T-helper 22 cell (primary cell): ENCODE measurements at places on chromosomes 13 and 19.

- no peak for DNase-seq
Observed at GRCh38 chr19:7471696-7472615, 16.9 kb downstream of the PEX11G start.

GRCh38 chr19:2212861-2213711 is 23.0 kb downstream of the PLEKHJ1 start:
- no peak for DNase-seq

- no peak for DNase-seq
Observed at GRCh38 chr19:14540741-14541525, 11.5 kb downstream of the TECR start.

DNA sequence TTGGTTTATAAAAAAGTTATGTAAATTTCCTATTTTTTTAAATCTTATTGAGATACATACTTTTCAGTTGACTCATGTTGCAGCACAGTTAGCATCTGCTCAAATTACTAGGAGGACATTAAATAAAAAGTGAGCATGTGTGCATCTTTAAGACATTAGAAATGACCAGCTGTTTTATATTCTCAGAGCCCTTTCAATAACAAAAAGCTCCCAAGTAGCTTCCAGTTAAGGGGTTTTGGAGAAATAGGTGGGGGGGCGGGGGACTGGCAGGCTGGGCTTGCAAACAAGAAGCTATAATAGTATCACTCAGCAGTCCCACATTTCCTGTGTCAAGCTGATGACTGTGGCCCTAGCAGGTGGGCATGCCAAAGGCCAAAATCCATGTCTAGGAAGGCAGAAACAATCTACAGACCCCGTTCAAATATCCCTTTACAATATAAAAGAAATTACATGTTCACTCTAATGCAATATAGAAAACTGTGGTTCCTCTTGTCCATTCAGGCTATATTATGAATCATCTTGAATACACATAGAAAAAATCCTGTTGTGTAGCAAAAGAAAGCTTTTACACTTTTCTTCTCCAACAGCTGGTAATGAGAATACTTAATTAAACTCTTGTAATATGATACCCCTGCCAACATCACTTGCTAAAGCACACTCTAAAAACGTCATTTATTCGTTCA is 1713.2 kb upstream of the SLC10A2 start:
- no peak for DNase-seq

- DNase-seq, result no peak
Observed at GRCh38 chr13:85693889-85694511, 105.2 kb downstream of the SLITRK6 start.

GRCh38 chr13:37795326-37795725 is 74.2 kb downstream of the TRPC4 start:
- DNase-seq, result no peak

- no peak for DNase-seq
Observed at GRCh38 chr19:34972163-34972705, 8.2 kb upstream of the ZNF792 start.

DNA sequence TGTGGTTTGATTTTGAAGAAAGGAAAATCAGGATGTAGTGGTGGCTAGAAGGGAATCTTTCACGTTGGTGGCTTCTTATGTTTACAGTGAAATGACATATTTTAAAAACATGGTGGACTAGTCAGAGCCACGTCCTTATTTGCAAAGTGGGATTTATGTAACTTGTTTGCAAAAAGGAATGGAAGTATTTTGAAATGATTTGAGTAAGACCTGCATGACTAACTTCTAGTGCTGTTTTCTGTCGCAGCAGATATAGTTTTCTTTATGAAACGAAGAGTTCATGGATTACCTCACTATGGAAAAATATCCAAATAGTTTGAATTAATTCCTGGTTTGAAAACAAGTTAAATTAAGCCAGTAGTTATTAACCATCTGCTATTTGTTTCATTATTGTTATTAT is 476.5 kb downstream of the MYO16 start:
- DNase-seq, result no peak

- DNase-seq, result no peak
Observed at GRCh38 chr13:44908266-44908665, 81.0 kb downstream of the NUFIP1 start.

GRCh38 chr13:82879921-82880320 is 1002.4 kb downstream of the SLITRK1 start:
- DNase-seq, result no peak

GRCh38 chr13:113635709-113636108 is 22.3 kb downstream of the ATP4B start:
- DNase-seq, result no peak

- DNase-seq, result no peak
Observed at GRCh38 chr19:51431124-51431523, 13.7 kb upstream of the SIGLEC10 start.

- DNase-seq, result no peak
Observed at GRCh38 chr13:113726961-113727411, 32.0 kb upstream of the TMEM255B start.

- no peak for DNase-seq
Observed at GRCh38 chr13:112730157-112730671, 40.4 kb downstream of the ATP11A start.

DNA sequence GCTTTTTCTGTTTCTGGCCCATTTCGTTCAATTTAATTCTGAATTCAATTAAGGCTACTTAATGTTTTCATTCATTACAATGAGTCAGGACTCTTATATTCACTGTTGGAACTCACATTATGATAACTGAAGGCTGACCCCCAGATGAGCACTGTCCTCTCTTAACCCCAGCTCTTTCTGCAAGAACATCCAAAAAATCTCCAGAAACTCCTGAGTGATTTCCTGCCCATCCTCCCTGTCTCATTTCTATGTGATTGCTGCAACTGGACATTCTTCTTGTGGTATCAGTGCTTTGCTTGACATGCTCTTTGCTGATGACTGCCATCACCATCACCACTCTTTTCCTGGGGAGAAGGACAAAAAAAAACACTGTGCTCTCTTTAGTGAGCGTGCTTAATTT is 240.3 kb downstream of the SPRY2 start:
- no peak for DNase-seq

DNA sequence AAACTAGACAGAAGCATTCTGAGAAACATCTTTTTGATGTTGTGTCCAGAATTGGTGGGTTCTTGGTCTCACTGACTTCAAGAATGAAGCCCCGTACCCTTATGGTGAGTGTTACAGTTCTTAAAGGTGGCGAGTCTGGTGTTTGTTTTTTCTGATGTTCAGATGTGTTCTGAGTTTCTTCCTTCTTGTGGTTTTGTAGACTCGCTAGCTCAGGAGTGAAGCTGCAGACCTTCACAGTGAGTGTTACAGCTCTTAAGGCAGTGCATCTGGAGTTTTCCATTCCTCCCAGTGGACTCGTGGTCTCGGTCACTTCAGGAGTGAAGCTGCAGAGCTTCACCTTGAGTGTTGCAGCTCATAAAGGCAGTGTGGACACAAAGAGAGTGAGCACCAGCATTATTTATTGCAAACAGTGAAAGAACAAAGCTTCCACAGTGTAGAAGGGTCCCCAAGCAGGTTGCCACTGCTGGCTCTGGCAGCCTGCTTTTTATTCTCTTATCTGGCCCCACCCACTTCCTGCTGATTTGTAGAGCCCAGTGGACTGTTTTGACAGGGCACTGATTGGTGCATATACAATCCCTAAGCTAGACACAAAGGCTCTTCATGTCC is 1820.8 kb downstream of the UQCRFS1 start:
- no peak for DNase-seq

GRCh38 chr13:103066781-103067345 is 646 bp upstream of the SLC10A2 start:
- no peak for DNase-seq

DNA sequence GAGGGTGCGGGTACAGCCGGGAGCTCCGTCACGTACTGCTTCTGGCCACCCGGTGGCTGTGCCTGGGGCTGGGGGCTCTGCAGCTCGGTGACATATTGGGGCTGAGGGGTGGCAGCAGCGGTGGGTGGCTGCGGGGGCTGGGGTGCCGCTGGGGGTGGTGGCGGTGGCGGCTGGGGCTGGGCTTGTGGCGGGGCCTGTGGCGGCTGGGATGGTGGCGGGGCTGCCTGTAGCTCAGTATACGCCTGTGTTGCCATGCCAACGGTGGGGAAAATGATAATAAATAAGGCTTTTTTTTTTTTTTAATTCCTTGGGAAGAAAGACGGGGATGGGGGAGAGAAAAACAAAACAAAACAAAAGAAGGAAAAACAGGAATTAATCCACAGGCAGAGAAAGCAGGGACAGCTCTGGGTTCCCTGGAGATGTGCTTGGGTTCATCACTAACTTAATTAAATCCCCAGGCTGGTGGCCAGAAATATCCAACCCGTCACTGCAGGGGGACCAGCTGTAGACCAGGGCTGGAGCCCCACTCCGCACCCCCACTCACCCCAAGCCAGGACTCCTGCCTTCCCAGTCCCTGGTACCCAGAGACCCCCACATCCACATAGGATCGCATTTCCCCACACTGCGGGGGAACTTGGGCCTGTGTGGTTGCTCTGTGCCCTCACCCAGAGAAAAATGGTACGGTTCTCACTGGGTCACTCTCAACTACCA is 12.4 kb downstream of the RFX1 start:
- no peak for DNase-seq

DNA sequence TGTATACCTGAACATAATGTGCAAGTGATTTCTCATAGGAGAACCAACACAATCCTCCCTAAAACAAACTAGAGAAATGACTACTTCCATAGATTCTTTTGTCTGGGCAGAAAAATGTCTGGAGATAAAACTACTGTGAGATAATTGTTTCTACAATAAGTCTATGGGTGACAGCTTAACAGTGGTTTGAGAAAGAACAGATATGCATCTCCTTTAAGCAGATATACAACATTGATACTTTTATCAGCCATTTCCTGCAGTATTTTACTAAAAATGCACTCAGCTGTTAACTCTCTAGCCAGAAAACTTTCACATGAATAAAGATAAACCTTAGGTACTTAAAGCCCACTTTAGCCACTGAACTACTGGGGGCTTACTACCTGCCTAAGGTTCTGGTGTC is 1132.4 kb downstream of the EFNB2 start:
- DNase-seq, result no peak

DNA sequence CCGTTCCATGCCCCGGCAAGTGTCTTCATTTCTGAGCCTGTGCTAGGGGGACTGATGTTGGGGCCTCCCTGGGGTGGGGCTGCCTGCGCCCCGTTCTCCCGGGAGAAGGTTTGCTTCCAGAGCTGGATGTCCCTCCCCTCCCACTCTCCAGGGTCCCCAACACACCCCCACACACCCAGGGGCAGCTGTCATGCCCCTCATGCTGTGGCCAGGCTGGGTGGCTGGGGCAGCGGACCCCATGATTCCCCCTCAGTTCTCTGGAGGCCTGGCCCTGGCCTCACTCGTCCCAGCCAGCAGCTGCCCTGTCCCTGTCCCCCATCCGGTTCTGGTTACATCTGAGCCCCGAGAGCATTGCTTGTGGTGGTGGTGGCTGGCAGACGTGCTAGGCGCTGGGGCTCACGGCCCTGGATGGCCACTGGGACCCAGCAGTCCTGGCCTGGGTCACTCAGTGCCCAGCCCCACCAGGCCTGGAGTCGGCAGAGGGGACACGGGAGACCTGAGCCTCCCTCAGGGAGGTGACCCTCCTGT is 184.8 kb downstream of the KDM4B start:
- DNase-seq, result no peak

- no peak for DNase-seq
Observed at GRCh38 chr19:4284176-4284958, 5.3 kb downstream of the SHD start.

- no peak for DNase-seq
Observed at GRCh38 chr19:16125737-16126495, 14.2 kb downstream of the RAB8A start.

- no peak for DNase-seq
Observed at GRCh38 chr19:42613666-42614065, 18.9 kb upstream of the CEACAM8 start.

DNA sequence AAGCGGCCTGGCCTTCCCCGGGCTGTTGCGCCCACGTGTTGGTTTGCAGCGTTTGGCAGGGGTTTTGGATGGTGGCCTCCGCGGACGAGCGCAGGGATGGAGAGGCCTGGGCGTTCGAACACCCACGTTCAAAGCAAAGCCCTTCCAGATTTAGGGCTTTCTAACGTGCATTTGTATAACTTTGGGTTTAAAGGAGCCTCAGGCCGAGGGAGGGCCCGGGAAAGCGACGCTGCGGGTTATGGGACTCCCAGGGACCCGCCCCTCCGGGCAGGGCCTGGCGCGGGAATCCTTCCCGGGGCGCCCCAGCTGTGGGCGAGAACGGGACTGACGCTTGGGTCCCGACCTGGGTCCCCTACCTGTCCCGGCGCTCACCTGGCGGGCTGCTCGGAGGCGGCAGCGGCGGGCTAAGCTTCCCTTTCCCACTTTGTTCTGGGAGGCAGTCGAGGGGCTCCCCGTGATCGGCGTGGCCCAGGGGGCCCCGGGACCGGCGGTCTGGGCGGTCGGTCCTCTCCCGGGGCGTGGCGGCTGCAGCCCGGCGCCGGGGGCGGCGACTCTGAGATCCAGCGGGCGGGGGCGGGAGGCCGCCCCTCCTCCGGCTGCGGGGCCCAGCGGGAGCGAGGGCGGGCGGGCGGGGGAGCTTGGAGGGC is at the start of gene FBXO17:
FBXO17 (minus strand) TSS at position 529 of the 647 bp plus-strand sequence. CDS start 25,423 bp downstream, outside the sequence.
- DNase-seq, result no peak

GRCh38 chr13:41411522-41411921 is 45.8 kb upstream of the RGCC start:
- no peak for DNase-seq

DNA sequence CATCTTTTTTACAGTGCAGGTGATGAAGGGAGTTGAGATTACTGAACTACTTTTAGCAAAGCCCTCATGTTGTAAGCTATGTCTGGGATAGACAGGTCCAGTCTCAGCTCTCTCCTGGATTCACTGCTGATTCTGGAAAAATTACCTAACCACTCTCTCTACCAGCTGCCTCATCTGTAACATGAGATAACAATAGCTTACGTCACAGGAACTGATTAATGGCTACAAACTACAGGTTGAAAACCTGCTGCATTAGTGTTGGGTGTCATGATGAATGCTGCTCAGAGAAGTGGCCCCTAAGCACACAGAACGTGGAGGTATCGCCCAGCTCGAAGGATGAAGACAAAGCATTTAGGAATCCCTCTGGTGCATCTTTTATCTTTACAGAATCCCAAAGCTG is 277.8 kb downstream of the ABCC4 start:
- DNase-seq, result no peak

GRCh38 chr19:53581871-53582279 is 43.9 kb downstream of the ZNF331 start:
- no peak for DNase-seq

DNA sequence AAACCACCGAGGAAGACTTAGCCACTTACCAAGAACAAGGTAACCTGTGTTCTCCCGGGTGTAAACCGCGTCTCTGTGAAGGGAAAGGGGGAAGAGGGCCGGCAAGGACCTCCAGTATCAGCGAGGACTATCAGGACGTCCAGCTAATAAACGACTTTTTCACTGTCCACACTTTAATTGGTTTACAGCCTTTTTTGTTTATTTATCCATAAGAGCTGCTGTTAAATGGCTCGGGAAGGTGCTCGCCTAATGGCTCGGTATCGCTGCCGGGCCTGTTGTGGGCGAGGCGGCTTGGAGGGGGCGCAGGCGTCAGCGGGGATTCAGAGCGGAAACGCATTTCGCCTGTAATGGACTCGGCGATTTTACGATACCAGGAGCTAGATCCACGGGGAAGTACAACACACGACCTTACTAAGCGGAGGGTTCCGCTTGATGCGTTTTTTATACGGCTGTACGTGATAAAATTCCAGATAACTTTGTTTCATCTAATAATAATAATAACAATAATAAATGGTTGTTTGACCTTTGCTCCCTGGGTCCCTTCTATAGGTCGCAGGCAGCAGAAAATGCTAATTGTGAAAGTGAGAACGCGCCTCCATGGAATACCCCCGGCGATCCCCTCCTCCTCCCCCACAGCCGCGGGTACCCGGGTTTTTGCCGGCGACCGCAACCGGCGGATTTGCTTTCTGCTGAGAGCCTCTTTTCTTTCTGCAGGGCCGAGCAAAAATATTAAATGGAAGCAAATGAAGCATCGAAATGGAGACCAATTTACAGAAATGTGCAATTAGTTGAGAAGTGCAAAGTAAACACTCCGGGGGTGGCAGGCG is 2.5 kb upstream of the PDX1 start:
- no peak for DNase-seq
